NCI-H1092 (cell line): ENCODE measurements at places on chromosomes 5 and 9.
A peak's percentile ranks its signal among the peaks of the same experiment; 100 is the strongest.

GRCh38 chr9:115109486-115109885, 8.5 kb downstream of the TNC start:
- DNase-seq, result no peak

DNA sequence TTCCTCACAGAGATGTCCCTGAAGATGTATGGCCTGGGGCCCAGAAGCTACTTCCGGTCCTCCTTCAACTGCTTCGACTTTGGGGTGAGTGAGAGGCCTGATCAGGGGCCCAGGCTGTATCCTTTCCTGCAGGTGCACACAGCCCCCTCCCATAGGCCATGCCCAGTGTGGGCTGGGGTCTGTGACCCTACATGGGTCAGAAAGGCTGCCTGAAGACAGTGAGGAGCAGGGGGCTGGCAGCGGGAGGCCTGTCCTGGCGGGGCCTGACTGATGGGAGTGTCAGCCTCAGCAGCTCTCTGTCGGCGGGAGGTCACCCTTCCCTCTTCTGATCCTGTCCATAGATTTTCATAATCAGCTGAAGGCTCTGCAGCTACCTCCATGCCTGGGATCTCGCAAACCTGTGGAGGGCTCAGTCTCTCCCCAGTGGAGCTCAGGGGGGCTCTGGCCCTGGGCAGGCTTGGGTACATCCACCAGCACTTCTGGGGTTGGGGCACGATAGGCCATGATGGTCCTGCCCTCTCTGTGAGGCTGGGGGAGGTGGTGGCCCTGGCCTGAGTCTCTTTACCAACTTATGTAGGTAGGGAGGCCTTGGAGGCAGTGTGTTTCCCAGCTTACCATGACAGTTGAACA, 98.5 kb downstream of the CACNA1B start:
- no peak for DNase-seq

DNA sequence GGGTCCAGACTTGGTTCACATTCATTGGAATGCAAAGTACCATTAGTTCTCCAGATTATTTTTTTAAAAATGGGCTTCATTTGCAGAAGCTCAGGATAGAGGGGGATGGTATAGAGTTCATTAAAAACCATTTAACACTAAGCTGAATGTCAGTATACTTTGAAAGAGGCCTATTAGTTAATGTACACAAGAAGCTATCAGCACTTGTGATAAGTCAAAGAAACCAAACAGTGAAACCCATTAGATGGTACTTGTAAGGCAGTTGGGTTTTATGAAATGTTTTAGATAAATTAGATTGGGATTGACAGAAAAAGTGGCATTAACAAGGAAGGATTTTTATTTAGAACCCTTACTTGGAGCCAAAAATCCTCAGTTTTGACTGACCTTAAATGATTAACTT, 229.2 kb upstream of the MPDZ start:
- DNase-seq, result no peak

GRCh38 chr5:116738239-116738614, 163.6 kb upstream of the SEMA6A start:
- DNase-seq, result peak; percentile 31

- DNase-seq, result no peak
Observed at GRCh38 chr9:34454571-34455065, 3.8 kb downstream of the FAM219A start.

DNA sequence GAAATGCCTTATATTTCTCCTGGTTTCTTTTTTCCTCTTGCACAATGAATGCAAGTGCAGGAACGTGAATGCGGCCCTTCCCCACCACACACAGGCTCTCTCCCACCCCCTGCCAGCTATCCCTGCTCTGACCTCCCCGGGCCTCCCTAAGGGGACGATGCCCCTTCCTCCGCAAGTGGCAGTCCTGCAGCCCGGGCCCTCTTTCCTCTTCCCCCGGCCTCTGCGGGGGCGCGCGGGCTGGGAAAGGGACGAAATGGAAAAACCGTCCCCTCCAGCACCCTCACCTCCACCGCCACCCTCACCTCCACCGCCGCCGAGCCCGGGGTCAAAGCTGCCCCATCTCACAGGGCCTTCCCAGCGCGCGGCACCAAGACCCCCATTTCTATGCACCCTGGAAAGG, 44.7 kb downstream of the GAS1 start:
- DNase-seq, result no peak
